ENCODE measurements at places on chromosomes 2 and 18.

GRCh38 chr2:32427672-32428610, 71.1 kb downstream of the BIRC6 start:
- peaks cover 5% of the 10 kb centered on the region for H3K4me1 ChIP-seq
- H3K36me3 ChIP-seq, result peaks cover 10% of the 10 kb centered on the region
- no peak overlapping the region for H3K4me3 ChIP-seq
- no peak for DNase-seq
- H3K27ac ChIP-seq, result no peak overlapping the region

- H3K27me3 ChIP-seq, result peaks cover 26% of the 10 kb centered on the region
- DNase-seq, result no peak
- H3K4me3 ChIP-seq, result peak overlapping the region; percentile 50
- H3K4me1 ChIP-seq, result peaks cover 13% of the 10 kb centered on the region
- no peak overlapping the region for H3K27ac ChIP-seq
- no peaks in the 10 kb centered on the region for H3K36me3 ChIP-seq
These were observed 248 bp downstream of the HAAO start for GRCh38 chr2:42792087-42792582.

DNA sequence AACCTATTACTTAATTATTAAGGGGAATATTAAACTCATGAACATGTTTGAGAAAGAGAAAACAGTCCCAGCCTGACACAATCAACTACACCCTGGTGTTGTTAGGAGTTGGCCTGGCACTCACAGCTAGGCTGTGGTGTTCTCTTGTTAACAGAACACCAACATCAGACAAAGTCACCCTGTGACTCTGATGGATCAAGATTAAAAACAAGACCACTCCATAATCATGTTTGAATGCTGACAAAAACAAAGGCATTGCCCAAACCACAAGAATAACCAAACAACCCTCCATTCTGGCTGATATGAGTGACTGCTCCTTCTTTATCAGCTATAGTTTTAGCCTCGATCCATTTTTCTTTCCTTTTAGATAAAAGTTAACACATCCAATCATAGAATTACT, 3.0 kb downstream of the BOLL start:
- H3K4me1 ChIP-seq, result peaks cover 7% of the 10 kb centered on the region
- no peaks in the 10 kb centered on the region for H3K36me3 ChIP-seq
- no peak overlapping the region for H3K4me3 ChIP-seq
- H3K27ac ChIP-seq, result no peak overlapping the region
- no peak for DNase-seq

GRCh38 chr2:134142903-134143302, 111.0 kb upstream of the MGAT5 start:
- no peaks in the 10 kb centered on the region for H3K36me3 ChIP-seq
- no peak overlapping the region for H3K4me3 ChIP-seq
- H3K4me1 ChIP-seq, result peaks cover 14% of the 10 kb centered on the region
- no peak for DNase-seq
- H3K27me3 ChIP-seq, result no peaks in the 10 kb centered on the region

DNA sequence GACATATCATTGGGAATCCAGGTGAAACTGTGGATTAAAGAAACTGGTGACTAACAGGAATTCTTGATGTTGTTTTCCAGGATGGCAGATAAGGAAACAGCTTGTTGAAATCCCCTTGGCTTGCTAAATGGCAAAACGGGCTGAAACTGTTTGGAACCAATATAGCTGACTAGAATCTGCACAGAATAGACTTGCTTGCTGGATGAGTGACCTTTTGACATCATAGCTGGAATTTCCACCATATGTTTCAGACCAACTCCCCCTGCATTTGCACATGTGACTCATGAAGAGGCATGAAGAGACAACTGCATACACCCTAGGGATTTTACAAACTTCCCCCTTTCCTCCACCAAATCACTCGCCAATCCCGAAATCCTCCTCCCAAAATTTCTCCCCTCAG, 87.7 kb upstream of the LYPD1 start:
- no peaks in the 10 kb centered on the region for H3K36me3 ChIP-seq
- H3K27ac ChIP-seq, result peak overlapping the region; percentile 79
- peak; percentile 9 for DNase-seq
- H3K4me3 ChIP-seq, result no peak overlapping the region
- H3K4me1 ChIP-seq, result peaks cover 5% of the 10 kb centered on the region
- H3K27me3 ChIP-seq, result no peaks in the 10 kb centered on the region

- H3K36me3 ChIP-seq, result no peaks in the 10 kb centered on the region
- no peak overlapping the region for H3K4me3 ChIP-seq
- peaks cover 23% of the 10 kb centered on the region for H3K27me3 ChIP-seq
- no peak for DNase-seq
These were observed 271.9 kb upstream of the CXCR4 start for GRCh38 chr2:136389809-136390208.
